ENCODE measurements at places on chromosomes 13 and 19. TPM values are rescaled to one million over a fixed set of nuclear protein-coding genes. Genes with fewer than 3 reads are reported as not detected.

The JSRP1 gene
- 73.2 TPM for total RNA-seq

The DAND5 gene
- 0.04 TPM for total RNA-seq

The ERFL gene
- 0.04 TPM for total RNA-seq

The LILRA6 gene
- total RNA-seq, result 0.71 TPM

The YIPF2 gene
- total RNA-seq, result 37.4 TPM

The VSTM2B gene
- total RNA-seq, result 0.27 TPM

The ARHGAP35 gene
- 23.0 TPM for total RNA-seq

The KIR3DL2 gene
- not detected for total RNA-seq

The SIRT2 gene
- total RNA-seq, result 100 TPM

The MYO1F gene
- 2.3 TPM for total RNA-seq

- H3K4me1 ChIP-seq, result no peaks in the 10 kb centered on the region
- H3K4me3 ChIP-seq, result no peak overlapping the region
- H3K27me3 ChIP-seq, result peaks cover 4% of the 10 kb centered on the region
- peak; percentile 87 for DNase-seq
- H3K36me3 ChIP-seq, result no peaks in the 10 kb centered on the region
Observed at GRCh38 chr19:35908973-35909683, 1.0 kb upstream of the TYROBP start.

DNA sequence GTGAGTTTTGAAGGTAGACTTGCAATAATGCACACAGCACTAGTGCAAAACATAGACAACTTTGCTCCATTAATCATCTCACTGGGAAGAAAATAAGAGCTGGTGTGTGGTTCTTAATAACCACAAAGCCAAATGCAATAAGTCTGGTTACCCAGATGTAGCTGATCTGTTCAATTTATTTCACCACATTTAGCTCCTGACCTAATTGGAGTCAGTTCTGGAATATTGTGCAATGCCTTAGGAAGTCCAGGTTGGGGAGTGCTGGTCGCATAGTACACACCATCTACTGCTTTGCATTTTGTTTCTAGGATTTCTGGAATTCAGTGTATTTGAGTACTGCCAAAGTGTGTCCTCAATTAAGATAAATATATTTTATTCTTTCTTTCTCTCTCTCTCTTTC is 483.3 kb upstream of the SPRY2 start:
- H3K36me3 ChIP-seq, result no peaks in the 10 kb centered on the region
- no peaks in the 10 kb centered on the region for H3K27me3 ChIP-seq
- no peak overlapping the region for H3K4me3 ChIP-seq
- DNase-seq, result peak; percentile 74
- no peaks in the 10 kb centered on the region for H3K4me1 ChIP-seq

- H3K27me3 ChIP-seq, result peaks cover 5% of the 10 kb centered on the region
- H3K36me3 ChIP-seq, result no peaks in the 10 kb centered on the region
- no peak overlapping the region for H3K27ac ChIP-seq
- H3K4me3 ChIP-seq, result no peak overlapping the region
Observed at GRCh38 chr19:48603001-48603400, 3.5 kb upstream of the SPACA4 start.

GRCh38 chr19:29396925-29397324 is 128.9 kb upstream of the VSTM2B start:
- no peak for DNase-seq
- no peak overlapping the region for H3K27ac ChIP-seq
- H3K4me3 ChIP-seq, result no peak overlapping the region
- peaks cover 23% of the 10 kb centered on the region for H3K4me1 ChIP-seq
- no peaks in the 10 kb centered on the region for H3K36me3 ChIP-seq

DNA sequence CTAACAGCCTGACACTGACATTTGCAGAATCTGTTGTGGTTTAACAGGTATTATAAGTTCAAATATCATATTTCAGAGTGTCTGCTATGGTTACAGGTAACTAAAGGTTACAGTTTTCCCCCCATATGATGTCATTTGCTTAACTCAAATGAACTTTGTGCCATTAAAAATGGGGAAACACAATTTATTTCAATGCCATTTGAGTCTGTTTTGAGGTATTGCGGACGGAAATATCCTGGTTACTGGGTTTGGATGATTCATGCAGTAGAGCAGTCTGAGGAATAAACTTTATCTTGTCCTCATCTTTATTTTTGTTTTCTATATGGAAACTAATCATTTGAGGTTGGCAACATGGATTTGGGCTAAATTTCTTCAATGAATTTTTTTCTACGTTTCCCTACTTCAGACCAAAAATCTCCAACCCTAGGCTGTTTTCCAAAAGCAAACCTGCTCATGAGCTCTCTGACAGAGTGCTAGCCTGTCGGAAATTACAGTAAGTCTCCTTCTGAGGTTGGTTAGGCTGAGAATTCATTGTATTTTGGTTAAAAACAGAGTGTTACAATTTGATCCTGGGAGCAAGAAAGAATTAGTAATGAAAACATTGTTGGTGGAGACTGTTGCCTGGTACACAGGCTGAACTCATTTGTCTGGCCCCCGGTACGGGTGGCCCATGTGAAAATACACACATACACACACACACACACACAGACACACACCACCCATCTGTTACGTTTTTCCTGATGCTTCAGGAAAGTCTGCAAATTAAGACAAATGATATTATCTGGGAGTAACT is 66.1 kb downstream of the AKAP11 start:
- peaks cover 3% of the 10 kb centered on the region for H3K4me1 ChIP-seq
- H3K27me3 ChIP-seq, result peaks cover 2% of the 10 kb centered on the region
- H3K4me3 ChIP-seq, result no peak overlapping the region
- no peaks in the 10 kb centered on the region for H3K36me3 ChIP-seq
- H3K27ac ChIP-seq, result no peak overlapping the region
- no peak for DNase-seq

- peaks cover 83% of the 10 kb centered on the region for H3K4me1 ChIP-seq
- no peak overlapping the region for H3K4me3 ChIP-seq
- peak overlapping the region; percentile 51 for H3K27ac ChIP-seq
- DNase-seq, result no peak
- peaks cover 10% of the 10 kb centered on the region for H3K36me3 ChIP-seq
Observed at GRCh38 chr13:114109641-114110041, 22.8 kb downstream of the RASA3 start.

DNA sequence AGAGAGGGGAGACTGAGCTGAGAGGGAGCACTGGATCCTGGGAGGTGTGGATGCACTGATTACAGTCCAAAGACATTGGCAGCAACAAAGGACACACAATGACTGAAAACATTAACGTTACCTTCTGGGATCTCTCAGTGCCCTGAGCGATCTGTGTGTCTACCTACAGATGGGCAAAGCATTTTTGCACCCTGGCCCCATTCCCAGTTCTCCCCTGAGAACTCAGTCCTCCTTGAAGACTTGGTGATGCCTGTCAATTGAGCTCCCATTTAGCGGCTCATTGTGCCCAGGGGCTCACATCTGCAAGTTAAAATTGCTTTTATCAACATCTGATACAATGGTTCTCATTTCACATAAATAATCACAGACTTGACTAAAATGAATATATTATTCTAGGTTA is 62.5 kb downstream of the CDADC1 start:
- H3K4me3 ChIP-seq, result no peak overlapping the region
- H3K27ac ChIP-seq, result no peak overlapping the region
- H3K27me3 ChIP-seq, result no peaks in the 10 kb centered on the region
- H3K36me3 ChIP-seq, result no peaks in the 10 kb centered on the region

GRCh38 chr19:54871696-54872095 is 2.3 kb upstream of the FCAR start:
- H3K4me3 ChIP-seq, result no peak overlapping the region
- H3K4me1 ChIP-seq, result no peaks in the 10 kb centered on the region
- H3K27me3 ChIP-seq, result no peaks in the 10 kb centered on the region
- DNase-seq, result no peak

GRCh38 chr19:18993115-18993514 is 40.2 kb downstream of the SUGP2 start:
- H3K27me3 ChIP-seq, result no peaks in the 10 kb centered on the region
- H3K4me3 ChIP-seq, result no peak overlapping the region
- peaks cover 64% of the 10 kb centered on the region for H3K36me3 ChIP-seq
- peaks cover 3% of the 10 kb centered on the region for H3K4me1 ChIP-seq
- DNase-seq, result no peak

GRCh38 chr13:38348861-38349389 is 726 bp upstream of the UFM1 start:
- no peaks in the 10 kb centered on the region for H3K4me1 ChIP-seq
- peak overlapping the region; percentile 94 for H3K4me3 ChIP-seq
- DNase-seq, result peak; percentile 67
- peaks cover 6% of the 10 kb centered on the region for H3K36me3 ChIP-seq
- H3K27ac ChIP-seq, result peak overlapping the region; percentile 56

DNA sequence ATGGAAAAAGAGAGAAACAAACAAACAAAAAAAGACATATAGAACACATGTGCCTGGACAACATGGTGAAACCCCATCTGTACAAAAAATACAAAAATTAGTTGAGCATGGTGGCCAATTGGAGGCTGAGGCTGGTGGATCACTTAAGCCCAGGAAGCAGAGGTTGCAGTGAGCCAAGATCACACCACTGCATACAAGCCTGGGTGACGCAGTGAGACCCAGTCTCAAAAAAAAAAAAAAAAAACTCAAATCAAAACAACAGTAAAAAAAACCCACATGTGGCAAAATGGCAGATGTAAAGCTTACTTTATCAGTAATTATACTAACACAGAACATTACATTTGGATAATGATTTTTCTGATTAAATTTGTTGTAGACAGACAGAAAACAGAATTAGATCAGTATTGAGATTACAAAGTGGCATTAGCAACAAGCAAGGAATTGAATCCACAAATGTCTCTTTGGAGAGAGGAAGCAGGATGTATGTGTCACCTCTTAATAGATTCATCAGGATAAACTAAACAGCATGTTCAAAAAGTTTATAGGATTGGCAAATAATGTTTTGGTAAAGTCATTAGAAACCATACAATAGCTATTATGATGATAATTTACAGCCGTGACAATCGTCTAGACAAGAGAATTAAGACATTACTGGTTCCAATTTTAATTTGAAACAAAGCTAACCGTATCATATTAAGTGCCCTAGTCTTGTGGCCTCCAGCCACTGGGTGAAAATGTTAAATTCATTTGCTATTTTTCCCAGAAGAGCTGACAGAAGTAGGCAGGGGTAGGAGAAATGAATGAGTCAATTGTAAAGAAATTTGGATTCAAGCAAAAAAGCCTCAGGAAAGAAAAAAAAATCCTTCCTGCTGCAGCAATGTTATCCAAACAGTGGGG is 206.0 kb downstream of the FGF14 start:
- H3K4me1 ChIP-seq, result no peaks in the 10 kb centered on the region
- DNase-seq, result peak; percentile 47
- H3K4me3 ChIP-seq, result no peak overlapping the region
- H3K27me3 ChIP-seq, result no peaks in the 10 kb centered on the region
- no peaks in the 10 kb centered on the region for H3K36me3 ChIP-seq

- DNase-seq, result no peak
- H3K4me3 ChIP-seq, result no peak overlapping the region
- no peaks in the 10 kb centered on the region for H3K36me3 ChIP-seq
- no peaks in the 10 kb centered on the region for H3K27me3 ChIP-seq
- H3K4me1 ChIP-seq, result no peaks in the 10 kb centered on the region
Observed at GRCh38 chr13:70098669-70099068, 9.0 kb upstream of the ATXN8OS start.

DNA sequence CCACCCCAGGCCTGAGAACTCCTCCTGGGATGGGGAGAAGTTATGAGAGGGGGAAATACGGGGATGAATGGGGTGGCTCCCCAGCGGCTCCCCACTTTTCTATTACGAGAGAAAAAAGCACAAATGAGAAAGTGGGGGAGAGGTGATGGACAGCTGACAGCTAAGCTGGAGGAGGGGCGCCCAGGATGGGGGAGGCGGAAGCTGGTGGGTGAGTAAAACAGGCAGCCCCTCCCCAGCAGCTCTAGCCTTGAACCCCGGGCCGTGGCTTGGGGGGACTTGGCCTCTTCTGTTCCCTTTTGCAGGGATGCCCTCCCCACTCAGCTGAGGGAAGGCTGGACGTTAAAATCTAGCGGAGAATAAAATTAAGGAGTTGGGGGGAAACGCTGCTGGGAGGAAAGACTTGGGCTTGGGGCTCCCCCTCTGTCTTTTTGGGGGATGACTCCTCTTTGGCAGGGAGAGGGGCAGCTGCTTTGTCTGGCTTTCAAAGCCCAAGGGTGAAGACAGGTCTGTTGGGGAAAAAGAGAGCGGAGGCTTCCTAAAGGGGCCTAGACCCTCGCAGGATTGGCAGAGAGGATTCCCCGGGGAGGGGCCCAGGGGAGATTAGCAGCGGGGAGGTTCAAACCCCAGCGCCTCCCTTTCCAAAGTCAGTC is 1.4 kb upstream of the SAMD1 start:
- H3K4me3 ChIP-seq, result peak overlapping the region; percentile 71
- H3K27ac ChIP-seq, result peak overlapping the region; percentile 96

DNA sequence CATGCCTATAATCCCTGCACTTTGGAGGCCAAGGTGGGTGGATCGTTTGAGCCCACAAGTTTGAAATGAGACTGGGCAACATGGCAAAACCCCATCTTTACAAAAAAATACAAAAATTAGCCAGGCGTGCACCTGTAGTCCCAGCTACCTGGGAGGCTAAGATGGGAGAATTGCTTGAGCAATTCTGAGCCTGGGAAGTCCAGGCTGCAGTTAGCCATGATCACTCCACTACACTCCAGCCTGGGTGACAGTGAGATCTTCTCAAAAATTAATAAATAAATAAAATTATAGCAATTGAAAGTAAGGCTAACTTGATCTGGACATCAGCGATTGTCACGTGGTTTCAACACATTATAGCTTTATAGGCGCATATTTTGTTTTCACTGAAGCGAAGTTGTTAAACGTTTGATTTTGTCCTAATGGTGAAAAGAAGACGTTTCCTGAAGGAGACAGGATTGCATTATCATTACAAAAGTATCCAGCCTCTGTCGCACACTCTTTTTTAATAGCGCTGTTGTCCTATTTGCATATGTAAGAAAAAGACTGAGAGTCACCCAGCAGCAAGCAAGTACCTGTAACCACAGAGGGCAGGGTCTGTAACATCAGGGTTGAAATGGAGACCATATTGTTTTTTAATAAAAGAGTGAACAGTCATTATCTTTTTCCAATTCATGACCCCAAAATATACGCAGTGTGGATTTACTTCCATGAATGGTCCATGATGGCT is 335.7 kb downstream of the DCT start:
- DNase-seq, result no peak
- H3K27ac ChIP-seq, result no peak overlapping the region
- no peaks in the 10 kb centered on the region for H3K36me3 ChIP-seq
- H3K27me3 ChIP-seq, result no peaks in the 10 kb centered on the region

DNA sequence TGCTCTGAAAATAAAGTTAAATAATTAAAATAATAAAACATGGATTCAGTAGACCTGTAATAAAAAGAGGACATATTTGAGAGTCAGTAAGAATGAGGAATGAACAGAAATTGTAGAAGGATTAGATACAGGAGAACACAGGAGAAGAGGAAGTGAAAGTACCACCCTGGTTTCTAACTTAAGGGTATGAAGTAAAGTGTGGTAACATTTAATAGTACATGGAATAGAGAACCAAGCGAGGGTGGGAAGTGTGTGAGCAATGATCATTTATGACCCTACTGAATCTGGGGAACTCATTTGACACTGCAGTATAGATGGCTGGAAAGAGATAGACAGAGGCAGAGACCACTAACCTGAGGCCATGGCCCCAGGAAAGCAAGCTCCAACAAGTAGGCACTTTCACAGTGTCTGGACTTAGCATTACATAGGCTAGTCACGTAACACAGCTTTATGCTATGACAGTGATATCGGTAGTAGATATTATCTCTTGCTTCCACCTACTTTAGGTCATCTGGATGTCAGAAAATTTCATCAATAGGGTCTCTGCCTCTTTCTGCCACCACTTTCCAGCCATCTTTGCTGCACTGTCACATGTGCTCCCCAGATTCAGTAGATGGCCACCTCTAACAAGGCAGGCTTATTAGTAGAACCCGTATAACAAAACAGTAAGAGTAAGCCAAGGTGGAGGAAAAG is 633.9 kb upstream of the MIR17HG start:
- DNase-seq, result peak; percentile 11
- no peaks in the 10 kb centered on the region for H3K4me1 ChIP-seq
- no peak overlapping the region for H3K27ac ChIP-seq
- H3K27me3 ChIP-seq, result no peaks in the 10 kb centered on the region
